ENCODE measurements at places on chromosomes 6 and 20.

- no peak for DNase-seq
Observed at GRCh38 chr6:154249499-154250298, 106.9 kb downstream of the IPCEF1 start.

GRCh38 chr6:20876036-20876435 is 341.8 kb downstream of the CDKAL1 start:
- DNase-seq: no peak

DNA sequence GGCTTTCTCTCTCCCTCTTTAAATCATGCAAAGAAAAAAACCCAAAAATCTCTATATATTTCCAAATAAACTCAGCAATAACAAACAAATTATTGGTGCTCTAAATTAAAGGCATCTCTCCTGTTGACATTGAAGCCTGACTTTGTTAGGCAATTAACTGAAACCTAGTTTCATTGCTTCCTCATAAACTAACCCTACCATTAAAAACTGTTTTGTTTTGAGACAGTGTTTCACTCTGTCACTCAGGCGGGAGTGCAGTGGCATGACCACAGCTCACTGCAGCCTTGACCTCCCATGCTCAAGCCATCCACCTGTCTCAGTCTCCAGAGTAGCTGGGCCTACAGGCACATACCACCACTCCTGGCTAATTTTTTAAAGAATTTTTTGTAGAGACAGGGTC is 34.9 kb downstream of the PIGU start:
- DNase-seq: no peak

- no peak for DNase-seq
Observed at GRCh38 chr6:145112711-145113148, 622.6 kb downstream of the EPM2A start.

- DNase-seq: peak; percentile 1
Observed at GRCh38 chr6:146027586-146028251, 1.1 kb upstream of the GRM1 start.

- DNase-seq: no peak
Observed at GRCh38 chr6:35141007-35141655, at the start of gene TCP11. TCP11 (minus strand) TSS chr6:35141339; CDS start chr6:35140870, 469 bp downstream.

DNA sequence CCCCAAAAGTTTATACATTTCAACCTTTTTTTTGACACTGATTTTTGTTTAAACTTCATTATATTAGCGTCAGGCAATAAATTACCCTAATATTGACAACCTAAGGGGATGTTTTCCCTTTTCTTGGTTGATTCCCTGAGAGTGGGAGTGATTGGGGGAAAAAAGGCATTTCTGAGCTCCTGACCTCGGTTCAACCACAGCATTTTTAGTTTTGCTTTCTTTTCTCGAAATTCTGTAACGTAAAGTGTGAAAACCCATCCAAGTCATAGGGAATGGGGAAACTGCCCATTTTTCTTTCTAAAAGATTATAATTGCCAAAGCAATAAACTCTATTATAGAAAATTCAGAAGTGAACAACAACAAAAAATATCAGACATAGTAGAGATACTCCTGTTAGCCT is 67.9 kb upstream of the SPACA1 start:
- DNase-seq: no peak
